Activated T-helper 1 cell treated with anti-CD3 and anti-CD28 coated beads, Interleukin-2, amount 50 U/mL, for 16 hours (primary cell): ENCODE measurements at places on chromosomes 13 and 19.

- no peak for DNase-seq
These were observed 649.3 kb upstream of the ARGLU1 start for GRCh38 chr13:107217251-107217650.

GRCh38 chr13:83753912-83754624 is 128.2 kb downstream of the SLITRK1 start:
- no peak for DNase-seq

GRCh38 chr19:29154163-29154562 is 58.8 kb downstream of the UQCRFS1 start:
- no peak for DNase-seq

DNA sequence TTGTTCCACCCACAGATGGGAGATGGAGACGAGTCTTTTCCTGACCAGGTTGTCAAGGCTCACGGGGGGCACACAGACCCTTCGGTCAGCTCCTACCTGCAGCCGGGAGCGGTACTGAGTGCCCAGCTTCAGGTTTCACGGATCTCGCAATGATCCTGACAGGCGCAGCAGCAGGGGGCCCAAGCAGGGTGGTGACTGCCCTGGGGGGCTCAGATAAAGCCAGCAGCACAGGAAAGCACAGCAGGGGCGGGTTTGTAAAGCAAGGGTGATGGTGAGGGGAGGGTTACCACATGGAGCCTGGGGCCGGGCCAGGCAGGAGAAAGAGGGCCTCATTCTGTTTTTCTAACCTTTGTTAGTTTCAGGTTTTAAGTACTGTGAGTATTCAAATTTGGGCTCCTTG is 41.7 kb upstream of the ATP11A start:
- DNase-seq: no peak

GRCh38 chr13:20566468-20566897 is 474 bp upstream of the IFT88 start:
- DNase-seq: no peak
